ENCODE measurements at places on chromosomes 16 and 17. TPM values are rescaled to one million over a fixed set of nuclear protein-coding genes. Genes with fewer than 3 reads are reported as not detected.

STH gene
- not detected for polyA plus RNA-seq

AANAT gene
- polyA plus RNA-seq = not detected

CEP295NL gene
- not detected for polyA plus RNA-seq

AOC3 gene
- polyA plus RNA-seq = not detected

CCL17 gene
- not detected for polyA plus RNA-seq

Data from Purkinje cell (primary cell).